Cerebellar nuclear complex (tissue), 1 donor: ENCODE measurements at places on chromosomes 12 and 14.

DNA sequence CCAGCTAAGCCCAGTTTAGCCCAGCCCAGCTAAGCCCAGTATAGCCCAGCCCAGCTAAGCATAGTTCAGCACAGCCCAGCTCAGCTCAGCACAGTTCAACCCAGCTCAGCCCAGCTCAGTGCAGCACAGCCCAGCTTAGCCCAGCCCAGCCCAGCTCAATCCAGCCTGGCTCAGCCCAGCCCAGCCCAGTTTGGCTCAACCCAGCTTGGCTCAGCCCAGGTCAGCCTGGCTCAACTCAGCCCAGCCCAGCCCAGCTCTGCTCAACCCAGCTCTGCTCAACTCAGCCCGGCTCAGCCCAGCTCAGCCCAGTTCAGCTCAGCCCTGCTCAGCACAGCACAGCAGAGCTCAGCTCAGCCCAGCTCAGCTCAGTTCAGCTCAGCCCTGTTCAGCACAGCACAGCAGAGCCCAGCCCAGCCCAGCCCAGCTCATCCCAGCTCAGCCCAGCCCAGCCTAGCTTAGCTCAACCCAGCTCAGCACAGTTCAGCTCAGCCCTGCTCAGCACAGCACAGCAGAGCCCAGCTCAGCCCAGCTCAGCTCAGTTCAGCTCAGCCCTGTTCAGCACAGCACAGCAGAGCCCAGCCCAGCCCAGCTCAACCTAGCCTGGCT lies 330.9 kb downstream of the TMEM121 start:
- no peak for DNase-seq

- no peak for DNase-seq
Measured at GRCh38 chr14:91330856-91331255, 86.4 kb upstream of the GPR68 start.

GRCh38 chr14:64114796-64115195 lies 179.4 kb downstream of the ESR2 start:
- no peak for DNase-seq

GRCh38 chr12:40336573-40337199 lies 111.9 kb downstream of the LRRK2 start:
- no peak for DNase-seq

DNA sequence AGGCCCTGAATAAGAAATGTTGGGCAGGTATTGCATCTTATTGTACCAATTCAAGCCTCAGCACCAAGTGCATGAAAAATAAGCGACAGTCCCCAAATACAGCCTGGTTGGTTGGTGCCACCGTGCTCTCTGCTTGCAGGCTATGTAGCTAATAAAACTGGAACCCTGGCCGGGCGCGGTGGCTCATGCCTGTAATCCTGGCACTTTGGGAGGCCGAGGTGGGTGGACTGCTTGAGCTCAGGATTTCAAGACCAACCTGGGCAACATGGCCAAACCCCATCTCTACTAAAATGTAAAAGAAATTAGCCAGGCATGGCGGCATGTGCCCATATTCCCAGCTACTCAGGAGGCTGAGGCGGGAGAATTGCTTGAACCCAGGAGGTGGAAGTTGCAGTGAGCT lies 25.5 kb downstream of the FOXN3 start:
- no peak for DNase-seq

GRCh38 chr12:3304436-3305165 lies 186.4 kb upstream of the PRMT8 start:
- DNase-seq = no peak

DNA sequence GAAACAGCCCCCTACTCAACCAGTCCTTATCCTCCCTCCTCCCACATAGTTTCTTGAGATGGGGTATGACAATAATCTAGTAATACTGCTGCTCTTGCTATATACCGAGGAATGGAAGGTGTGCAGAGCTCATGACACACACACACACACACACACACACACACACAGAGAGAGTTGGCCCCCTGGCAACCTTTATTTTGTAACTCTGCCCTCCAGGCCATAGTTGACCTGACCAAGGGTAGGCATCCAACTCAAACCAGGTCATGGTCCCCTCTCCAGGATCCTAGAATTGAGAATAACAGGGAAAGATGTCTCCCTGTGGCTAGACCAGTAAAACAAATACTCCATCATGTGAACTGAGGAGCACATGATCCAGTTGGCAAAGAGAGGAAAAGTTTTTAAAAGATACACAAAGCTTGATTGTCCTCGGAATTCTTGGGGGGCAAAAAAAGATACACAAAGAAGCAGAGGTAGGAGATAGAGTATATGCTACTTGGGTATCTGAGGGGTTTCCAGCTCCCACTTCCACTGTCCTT lies 11.3 kb downstream of the ERO1A start:
- no peak for DNase-seq

DNA sequence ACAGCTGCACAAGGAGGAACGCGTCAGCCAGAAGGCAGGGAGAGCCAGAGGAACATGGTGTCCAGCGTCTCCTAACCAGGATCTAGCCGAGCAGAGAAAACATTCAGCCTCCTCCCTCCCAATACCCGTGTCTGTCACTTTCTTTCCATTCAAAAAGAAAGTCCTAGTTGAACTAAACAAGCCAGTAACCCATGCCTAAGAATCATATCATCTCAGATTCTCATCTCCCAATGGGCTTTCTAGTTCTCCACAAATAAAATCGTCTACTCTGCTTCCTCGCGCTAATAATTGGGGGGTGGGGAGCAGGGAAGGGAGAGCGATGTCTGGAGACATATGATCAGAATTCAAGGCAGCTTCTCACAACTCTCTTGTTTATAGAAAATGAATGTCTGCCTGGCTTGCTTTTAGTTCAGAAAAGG lies 7.4 kb downstream of the NKX2-1 start:
- DNase-seq = no peak

- DNase-seq = no peak
Measured at GRCh38 chr12:62695696-62696095, 229.1 kb downstream of the MON2 start.

GRCh38 chr14:85027681-85028370 lies 502.1 kb upstream of the FLRT2 start:
- DNase-seq = no peak

GRCh38 chr12:2291182-2291832 lies 238.5 kb downstream of the CACNA1C start:
- DNase-seq = no peak

DNA sequence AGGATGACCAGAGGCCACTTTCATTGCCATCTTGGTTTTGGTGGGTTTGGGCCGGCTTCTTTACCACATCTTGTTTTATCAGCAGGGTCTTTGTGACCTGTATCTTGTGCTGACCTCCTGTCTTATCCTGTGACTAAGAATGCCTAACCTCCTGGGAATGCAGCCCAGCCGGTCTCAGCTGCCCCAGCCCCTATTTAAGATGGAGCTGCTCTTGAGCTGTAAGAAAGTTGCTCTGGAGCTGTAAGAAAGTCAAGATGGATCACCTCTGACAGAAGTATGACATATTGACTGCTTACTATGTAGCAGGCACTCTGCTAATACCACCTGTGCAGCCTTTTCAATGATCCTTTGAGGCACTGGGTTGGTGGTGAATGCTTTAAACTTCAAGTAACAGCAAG lies 52.1 kb downstream of the RIN3 start:
- no peak for DNase-seq

DNA sequence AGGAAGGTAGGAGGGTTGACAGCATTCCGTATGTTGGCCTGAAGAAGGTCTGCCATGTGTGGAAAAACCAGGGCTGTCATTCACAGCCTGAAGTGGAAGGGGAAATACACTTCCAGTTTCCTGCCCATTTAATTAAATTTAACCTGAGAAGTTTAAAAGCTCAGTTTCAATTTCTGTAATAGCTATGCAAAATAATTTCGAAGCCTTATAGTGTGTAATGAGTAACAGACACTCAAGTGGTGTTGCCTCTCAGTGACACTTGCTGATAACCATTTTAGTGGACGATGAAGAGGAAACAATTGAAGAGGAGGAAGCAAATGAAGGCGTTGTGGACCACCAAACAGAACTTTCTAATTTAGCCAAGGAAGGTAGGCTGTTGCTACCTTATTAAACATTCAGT lies 44.8 kb downstream of the EP400 start:
- DNase-seq = no peak

- DNase-seq = no peak
Measured at GRCh38 chr12:4905316-4905715, 4.4 kb upstream of the KCNA1 start.

DNA sequence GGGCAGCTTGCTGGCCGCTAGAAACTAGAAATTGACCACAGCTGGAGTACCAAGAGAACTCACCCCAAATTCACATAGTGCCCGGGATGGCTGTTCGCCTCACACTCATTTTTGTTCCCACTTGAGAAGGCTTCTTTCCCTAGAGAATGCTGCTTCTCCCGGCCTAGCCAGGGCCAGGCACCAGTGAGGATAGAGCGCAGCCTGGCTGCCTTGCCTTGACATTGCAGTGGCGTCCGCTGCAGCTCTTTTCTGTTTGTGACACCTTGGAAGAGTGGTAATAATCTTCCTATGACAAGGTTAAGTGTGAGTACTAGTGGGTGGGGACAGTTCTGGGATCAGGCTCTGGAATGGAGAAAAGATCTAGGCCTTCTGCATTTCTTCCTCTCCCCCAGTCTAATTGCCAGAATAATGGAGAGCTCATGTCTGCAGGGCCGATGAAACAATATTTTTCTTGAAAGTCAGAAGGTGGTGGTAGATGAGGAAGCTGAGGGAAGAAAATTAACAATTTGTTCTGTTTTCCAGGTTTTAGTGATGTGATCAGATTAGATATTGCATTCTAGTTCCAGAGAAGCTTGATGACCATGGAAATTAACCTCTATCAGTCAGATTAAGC lies 3.7 kb downstream of the TMEM253 start:
- DNase-seq = peak; percentile 60

- DNase-seq = no peak
Measured at GRCh38 chr14:20982646-20983369, 7.0 kb upstream of the METTL17 start.

DNA sequence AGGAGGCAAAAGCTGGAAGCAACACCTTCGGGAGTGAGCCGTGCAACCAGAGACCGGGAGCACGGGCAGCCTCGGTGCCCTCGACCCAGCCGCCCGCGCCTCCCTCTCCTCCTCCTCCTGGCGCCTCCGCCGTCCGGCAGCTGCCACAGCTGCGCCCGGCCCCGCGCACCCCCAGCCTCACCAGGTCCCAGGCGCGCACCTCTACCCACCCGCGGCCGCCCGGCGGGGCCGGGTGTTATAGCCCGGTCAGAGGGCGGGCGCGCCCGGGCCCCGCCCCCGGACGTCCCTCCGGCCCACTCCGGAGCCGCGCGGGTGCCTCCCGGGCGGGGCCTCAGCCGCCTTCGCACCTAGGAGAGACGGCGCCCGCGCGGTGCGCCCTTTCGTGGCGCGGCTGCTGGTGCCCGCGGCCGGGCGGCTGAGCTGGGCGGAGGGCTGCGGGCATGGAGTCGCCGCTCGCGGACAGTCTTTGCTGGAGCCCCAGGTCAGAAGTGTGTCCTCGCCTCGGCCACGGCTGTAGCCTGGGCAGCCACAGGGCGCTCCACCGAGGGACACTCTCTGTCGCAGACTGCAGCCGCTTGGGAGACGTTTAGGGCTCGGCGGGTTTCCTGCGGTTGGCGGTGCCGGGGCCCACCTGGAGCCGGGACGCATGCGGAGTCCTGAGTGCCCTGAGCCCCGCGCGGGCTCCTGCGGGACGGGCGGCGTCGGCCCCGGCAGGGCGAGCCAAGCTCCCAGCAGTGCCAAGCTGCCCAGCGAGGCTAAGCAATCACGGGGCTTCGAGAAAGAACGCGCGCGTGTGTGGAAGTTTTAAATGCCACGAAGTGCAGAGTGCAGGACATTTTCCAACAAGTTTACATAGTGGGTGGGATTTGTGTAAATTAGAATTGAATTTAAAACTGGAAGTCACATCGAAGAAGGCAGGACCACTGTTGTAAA lies at the start of gene CPM:
Gene CPM, minus strand, starts transcription at position 211 of the 933 bp plus-strand sequence. CDS start 334 bp downstream, outside the sequence.
- DNase-seq = no peak

GRCh38 chr14:77660754-77661153 lies 44.3 kb upstream of the SPTLC2 start:
- DNase-seq = no peak

GRCh38 chr14:76882651-76883050 lies 56.4 kb downstream of the LRRC74A start:
- DNase-seq = no peak

DNA sequence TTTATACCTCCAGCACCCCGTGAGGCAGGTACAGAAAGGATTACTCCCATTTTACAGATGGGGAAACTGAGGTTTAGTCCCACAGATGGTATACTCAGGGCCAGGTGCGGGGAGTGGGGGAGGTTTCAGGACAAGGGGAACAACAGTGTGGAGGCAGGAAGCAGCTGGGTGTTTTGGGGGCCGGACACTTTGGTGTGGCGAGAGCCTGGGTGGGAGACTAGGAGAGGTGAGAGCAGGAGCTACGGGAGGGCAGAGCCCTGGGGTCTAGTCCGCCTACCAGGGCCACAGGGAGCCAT lies 61.7 kb downstream of the DIO3 start:
- DNase-seq = no peak

DNA sequence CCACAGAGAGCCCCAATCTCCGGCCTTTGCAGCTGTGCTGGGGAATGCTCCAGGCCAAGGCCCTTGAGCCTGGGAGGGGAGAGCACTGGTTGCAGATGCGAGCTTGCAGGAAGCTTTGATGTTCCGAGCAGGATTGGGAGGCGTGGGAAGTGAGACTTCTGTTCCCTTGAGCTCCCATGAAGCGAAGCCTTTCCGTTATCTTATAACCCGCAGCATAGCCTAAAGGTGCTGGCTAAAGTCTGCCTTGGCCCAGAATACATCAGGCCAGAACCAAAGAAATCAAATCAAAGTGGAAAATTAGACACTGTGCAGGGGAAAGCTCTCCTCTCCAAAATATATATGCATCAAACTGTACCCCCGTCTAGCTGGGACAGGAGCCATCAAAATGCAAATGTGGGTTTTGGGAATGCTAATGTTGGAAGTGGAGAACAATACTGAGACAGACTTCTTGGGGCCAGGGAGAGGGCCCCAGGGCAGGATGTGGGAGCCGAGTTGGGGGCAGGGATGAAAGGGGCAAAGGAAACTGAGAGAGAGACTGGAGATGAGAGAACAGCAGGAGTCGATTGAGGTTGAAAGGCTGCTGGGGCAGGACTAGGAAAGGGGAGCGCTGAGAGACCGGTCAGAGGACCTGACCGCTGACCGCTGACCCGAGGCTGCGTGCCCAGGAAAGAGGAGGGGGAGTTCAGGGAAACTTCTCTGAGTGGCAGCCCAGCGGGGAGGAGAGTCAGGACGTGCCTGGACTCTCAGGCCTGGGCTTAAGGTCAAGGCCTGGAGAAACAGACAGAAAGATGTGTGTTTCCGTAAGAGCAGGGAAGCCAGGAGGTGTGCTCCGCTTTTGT lies 152.2 kb upstream of the PARP11 start:
- DNase-seq = no peak

DNA sequence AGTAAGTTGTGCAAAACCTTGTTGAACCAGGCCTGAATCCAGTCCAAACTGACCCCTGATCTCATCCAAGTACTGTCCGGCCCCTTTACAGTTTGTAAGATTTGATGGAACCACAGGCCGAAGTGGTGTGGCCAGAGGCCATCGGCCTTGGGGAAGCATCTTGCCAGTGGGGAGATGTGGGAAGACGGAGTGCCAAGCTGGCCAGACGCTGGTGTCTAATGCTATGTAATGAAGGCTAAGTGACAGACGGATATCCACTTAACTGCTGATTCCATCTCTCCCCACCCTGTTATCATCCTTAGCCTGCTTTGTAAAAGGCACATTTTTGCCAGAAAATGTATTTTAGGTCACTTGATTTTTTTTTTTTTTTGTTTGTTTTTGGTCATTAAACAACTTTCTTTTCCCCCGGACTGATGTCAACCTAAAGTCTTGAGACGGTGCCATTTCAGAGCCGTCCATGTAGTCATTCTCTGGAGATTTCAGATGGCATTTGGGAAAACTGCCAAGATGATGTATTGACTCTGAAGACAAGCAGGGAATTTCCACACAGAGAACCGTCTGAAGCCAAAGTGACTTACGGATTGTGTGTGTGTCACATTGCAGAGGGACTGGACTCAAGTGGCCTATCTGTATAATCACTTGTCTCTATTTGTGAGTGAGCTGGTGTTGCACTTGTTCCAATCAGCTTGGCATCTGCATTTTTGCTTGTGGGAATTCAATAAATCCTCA lies 86.5 kb upstream of the MANSC4 start:
- no peak for DNase-seq
